ENCODE measurements at places on chromosomes 7 and 10. TPM values are rescaled to one million over a fixed set of nuclear protein-coding genes. Genes with fewer than 3 reads are reported as not detected.

GRCh38 chr7:149720372-149721083, 52.9 kb downstream of the ZNF467 start:
- H3K4me1 ChIP-seq, result peaks cover 7% of the 10 kb centered on the region
- no peak overlapping the region for H3K27ac ChIP-seq
- peaks cover 7% of the 10 kb centered on the region for H3K36me3 ChIP-seq
- H3K4me3 ChIP-seq, result no peak overlapping the region

GRCh38 chr10:62380016-62380415, 5.8 kb downstream of the ZNF365 start:
- H3K4me3 ChIP-seq, result no peak overlapping the region
- peaks cover 21% of the 10 kb centered on the region for H3K4me1 ChIP-seq
- peak; percentile 64 for DNase-seq
- peaks cover 2% of the 10 kb centered on the region for H3K27me3 ChIP-seq
- H3K27ac ChIP-seq, result no peak overlapping the region

GRCh38 chr7:132544999-132545398, 31.3 kb downstream of the PLXNA4 start:
- DNase-seq, result no peak
- H3K4me3 ChIP-seq, result no peak overlapping the region
- no peak overlapping the region for H3K27ac ChIP-seq
- H3K4me1 ChIP-seq, result peaks cover 17% of the 10 kb centered on the region
- H3K36me3 ChIP-seq, result no peaks in the 10 kb centered on the region
- H3K27me3 ChIP-seq, result no peaks in the 10 kb centered on the region

DNA sequence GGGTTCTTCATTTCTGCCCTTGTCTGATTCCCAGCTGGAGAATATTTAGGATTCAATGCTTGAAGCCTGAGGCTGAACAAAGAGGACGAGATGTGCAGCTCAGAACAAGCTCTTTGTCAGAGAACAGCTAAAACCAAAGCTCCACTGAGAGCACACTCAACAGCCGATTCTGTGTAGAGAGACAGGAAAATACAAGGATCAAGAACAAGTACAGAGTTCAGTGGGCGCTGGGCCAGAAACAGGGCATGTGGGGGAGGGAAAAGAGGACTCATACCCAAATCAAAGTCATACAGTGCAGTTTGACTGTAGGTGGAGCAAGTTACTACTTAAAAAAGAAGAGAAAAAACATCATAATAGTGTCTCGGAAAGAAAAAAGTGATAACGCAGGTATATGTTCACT, at the start of gene AGMO:
TSS of gene AGMO (minus strand) at position 181 of the 400 bp plus-strand sequence.
- DNase-seq, result no peak
- no peaks in the 10 kb centered on the region for H3K27me3 ChIP-seq
- no peak within 1 kb of the TSS for H3K27ac ChIP-seq
- peak within 1 kb of the TSS; percentile 42 for H3K4me3 ChIP-seq
- H3K36me3 ChIP-seq, result no peaks in the 10 kb centered on the region
- H3K4me1 ChIP-seq, result peaks cover 26% of the 10 kb centered on the region

DNA sequence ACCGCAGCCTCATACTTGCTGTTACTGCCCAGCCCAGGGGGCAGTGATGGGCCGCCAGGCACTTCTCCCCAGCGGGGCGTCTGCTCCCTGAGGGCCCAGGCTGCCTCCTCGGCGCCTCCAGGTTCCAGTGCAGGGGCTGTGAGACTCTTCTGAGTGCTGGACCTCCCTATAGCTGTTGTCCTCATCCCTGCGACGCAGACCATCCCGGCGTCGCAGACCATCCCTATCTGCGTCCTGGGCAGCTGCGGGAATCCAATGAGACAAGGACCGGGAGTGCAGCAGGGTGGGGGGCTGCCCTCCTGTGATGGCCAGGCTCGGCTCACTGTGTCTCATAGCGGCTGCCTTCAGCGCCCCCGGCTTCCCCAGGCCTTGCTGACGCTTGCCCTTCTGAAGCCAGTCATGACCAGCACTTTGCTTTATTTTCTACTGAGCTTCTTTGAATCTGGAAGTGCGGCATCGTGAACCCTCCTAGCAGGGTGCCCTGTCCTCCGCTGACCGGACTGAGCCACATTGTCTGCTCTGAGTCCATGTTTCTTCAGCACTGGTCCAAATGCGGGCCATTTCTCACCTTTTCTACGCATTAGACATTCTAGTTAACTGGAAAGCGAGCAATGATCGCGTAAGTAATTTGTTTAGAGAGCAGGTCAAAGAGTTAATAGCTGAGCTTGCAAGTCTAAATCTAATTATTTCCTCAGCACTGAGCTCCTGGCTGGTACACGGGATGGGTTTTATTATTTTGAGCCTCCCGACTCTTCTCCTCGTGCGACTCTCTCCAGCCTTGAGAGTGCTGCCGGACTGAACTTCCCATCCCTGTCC, 339.5 kb downstream of the WDR37 start:
- no peak overlapping the region for H3K27ac ChIP-seq
- H3K36me3 ChIP-seq, result no peaks in the 10 kb centered on the region
- no peaks in the 10 kb centered on the region for H3K4me1 ChIP-seq

DNA sequence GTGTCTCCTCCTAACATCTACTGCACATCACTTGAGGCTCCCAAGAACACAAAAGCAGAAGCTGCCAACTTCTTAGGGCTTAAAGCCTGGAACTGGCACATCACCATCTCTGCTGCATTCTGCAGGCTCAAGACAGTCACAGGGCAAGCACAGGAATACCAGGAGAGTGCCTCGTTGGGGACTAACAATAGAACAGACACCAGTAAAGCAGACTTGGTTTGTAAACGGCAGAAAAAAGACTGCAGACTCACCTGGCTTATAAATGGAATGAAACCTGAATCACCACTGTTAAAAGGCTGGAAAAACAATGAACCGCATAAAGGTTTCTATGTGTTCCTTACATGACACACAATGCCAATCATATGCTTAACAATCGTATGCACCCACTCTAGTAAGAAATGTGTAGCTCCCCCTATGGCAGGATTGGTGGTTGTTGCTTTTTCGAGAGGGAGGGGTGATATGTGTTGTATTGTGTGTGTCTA, 12.8 kb downstream of the RHEB start:
- H3K27ac ChIP-seq, result no peak overlapping the region
- H3K4me1 ChIP-seq, result peaks cover 24% of the 10 kb centered on the region
- DNase-seq, result no peak
- H3K4me3 ChIP-seq, result no peak overlapping the region
- no peaks in the 10 kb centered on the region for H3K27me3 ChIP-seq

GRCh38 chr7:134313543-134313942, 3.2 kb downstream of the SLC35B4 start:
- H3K36me3 ChIP-seq, result no peaks in the 10 kb centered on the region
- H3K27ac ChIP-seq, result no peak overlapping the region
- H3K4me3 ChIP-seq, result no peak overlapping the region
- peaks cover 4% of the 10 kb centered on the region for H3K4me1 ChIP-seq
- H3K27me3 ChIP-seq, result no peaks in the 10 kb centered on the region
- DNase-seq, result no peak

- no peak overlapping the region for H3K27ac ChIP-seq
- H3K4me1 ChIP-seq, result peaks cover 61% of the 10 kb centered on the region
- no peaks in the 10 kb centered on the region for H3K36me3 ChIP-seq
Observed at GRCh38 chr10:102599565-102600327, 44.5 kb upstream of the TRIM8 start.

DNA sequence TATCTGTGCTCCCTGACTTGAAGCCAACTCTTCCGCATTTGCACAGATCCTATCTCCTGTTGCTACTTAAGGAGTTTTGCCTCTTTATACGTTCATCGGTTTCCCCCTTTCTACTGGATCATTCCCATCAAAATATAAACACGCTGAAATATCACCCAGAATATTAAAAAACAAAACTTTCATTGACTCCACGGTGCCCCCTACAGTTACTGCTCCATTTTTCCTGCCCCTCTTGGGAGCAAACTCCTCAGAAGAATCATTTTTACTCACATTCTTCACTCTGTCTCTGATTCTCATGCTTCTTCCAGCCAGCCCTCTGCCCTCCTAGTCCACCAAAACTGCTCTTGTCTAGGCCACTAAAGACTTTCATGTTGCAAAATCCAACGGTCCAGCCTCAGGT, 66.4 kb downstream of the MYOF start:
- H3K27ac ChIP-seq, result peak overlapping the region; percentile 30
- no peaks in the 10 kb centered on the region for H3K27me3 ChIP-seq
- H3K36me3 ChIP-seq, result peaks cover 77% of the 10 kb centered on the region

DNA sequence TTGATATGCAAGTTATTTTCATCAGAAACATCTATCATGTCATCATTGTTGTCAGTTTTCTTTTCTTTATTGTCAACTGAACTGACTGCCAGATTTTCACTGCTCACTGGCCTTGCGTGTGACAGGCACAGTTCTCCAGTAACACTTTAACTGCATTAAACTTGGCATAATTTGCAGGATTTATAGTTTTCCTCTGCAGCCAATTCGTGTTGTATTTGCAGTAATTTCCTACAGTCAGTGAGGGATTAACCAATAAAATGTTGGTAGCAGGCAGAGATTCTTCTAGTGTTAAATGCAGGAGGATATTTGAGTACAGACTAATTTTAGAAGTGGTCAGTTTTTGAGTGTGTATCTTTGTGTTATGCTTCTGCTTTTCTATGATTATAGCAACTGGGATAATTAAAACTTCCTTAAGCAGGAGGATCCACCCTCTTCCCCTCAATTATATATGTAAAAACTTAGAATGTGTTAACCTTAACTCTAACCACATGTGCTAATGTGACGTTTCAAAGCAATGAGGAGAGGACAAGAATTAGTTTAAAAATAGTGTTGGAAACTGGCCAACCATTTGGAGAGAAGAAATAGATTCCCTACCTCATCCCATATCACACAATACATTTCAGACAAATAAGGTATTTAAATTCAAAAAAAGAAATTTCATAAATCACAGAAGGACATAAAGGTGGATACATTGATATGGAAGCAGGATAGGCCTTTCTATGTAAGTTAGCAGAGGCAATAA, 365.5 kb upstream of the BMPER start:
- H3K36me3 ChIP-seq, result no peaks in the 10 kb centered on the region
- no peaks in the 10 kb centered on the region for H3K27me3 ChIP-seq
- H3K4me3 ChIP-seq, result no peak overlapping the region
- H3K4me1 ChIP-seq, result peaks cover 3% of the 10 kb centered on the region

- no peaks in the 10 kb centered on the region for H3K36me3 ChIP-seq
- no peak overlapping the region for H3K4me3 ChIP-seq
- no peak for DNase-seq
- no peaks in the 10 kb centered on the region for H3K27me3 ChIP-seq
- no peaks in the 10 kb centered on the region for H3K4me1 ChIP-seq
Observed at GRCh38 chr7:3951316-3952055, 650.4 kb downstream of the SDK1 start.

Gene RBM33
- total RNA-seq, result 27.5 TPM

Gene PPP1R17
- not detected for total RNA-seq

Gene IFIT1B
- total RNA-seq, result not detected

Measured in osteoblast (primary cell).